ENCODE measurements at places on chromosomes 4 and X.

DNA sequence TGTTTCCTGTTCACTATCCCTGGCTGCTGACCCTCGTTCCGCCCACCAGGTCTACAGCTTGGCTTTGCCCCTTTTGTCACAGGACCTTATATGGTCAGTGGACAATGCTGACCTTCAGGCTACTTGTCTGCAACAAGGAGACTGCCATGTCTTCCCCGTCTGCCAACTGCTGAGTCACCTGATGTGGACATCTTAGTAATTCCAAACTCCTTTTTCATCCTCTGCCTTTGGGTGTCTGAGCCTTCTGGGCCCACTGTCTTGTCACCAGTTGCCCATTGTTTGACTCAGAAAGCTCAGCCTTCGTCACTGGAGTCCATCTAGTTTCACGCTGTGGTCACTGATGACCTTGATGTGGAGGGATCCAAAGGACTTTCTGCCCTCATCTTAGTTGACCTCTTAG lies 30.2 kb downstream of the GPRIN3 start:
- no peaks in the 10 kb centered on the region for H3K36me3 ChIP-seq
- no peak overlapping the region for H3K4me3 ChIP-seq
- no peaks in the 10 kb centered on the region for H3K27me3 ChIP-seq
- DNase-seq = no peak
- H3K27ac ChIP-seq = no peak overlapping the region

- H3K27me3 ChIP-seq = no peaks in the 10 kb centered on the region
- H3K4me3 ChIP-seq = no peak overlapping the region
- DNase-seq = no peak
- no peaks in the 10 kb centered on the region for H3K4me1 ChIP-seq
These were observed 87.8 kb downstream of the SPRY1 start for GRCh38 chr4:123484291-123484926.

DNA sequence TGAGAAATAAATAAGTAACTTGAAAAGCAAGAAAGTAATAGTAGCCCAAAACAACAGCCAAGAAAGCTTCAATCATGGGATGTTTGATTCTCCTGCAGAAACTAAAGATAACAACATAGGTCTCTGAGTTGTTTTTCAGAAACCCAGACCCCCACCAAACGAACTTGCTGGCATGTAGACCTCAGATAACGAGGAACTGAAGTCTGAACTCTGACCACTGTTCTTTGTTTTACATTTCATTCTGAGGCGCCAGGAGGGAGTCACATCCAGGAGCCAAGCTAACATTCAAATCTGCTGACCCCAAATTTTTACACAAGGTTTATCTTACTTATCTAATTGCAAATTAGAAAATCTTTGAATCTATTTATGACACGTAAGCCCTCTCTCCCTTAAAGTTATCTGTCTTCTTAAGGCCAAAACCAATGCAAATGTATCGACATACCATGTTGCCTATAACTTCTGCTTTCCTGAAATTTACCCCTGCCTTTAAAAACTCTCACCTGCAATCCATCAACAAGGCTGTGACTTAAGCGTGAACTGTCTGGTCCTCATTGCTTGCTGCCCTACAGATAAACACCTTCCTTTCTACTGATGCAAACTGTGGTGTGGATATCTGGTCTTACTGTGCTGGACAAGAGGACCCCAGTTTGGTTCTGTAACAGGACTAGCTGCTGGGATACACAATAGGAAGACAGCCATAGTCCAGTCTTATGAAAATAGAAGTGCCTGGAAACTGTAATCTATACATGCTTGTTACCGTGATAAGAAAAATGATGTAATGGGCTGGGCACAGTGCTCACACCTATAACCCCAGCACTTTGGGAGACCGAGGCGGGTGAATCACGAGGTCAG lies 37.5 kb upstream of the NEIL3 start:
- H3K36me3 ChIP-seq = no peaks in the 10 kb centered on the region
- no peaks in the 10 kb centered on the region for H3K27me3 ChIP-seq
- H3K4me1 ChIP-seq = no peaks in the 10 kb centered on the region
- no peak for DNase-seq
- no peak overlapping the region for H3K27ac ChIP-seq

- H3K36me3 ChIP-seq = no peaks in the 10 kb centered on the region
- no peak overlapping the region for H3K4me3 ChIP-seq
- no peaks in the 10 kb centered on the region for H3K27me3 ChIP-seq
- no peaks in the 10 kb centered on the region for H3K4me1 ChIP-seq
- no peak overlapping the region for H3K27ac ChIP-seq
These were observed 108.3 kb downstream of the ANXA10 start for GRCh38 chr4:168200685-168201084.

DNA sequence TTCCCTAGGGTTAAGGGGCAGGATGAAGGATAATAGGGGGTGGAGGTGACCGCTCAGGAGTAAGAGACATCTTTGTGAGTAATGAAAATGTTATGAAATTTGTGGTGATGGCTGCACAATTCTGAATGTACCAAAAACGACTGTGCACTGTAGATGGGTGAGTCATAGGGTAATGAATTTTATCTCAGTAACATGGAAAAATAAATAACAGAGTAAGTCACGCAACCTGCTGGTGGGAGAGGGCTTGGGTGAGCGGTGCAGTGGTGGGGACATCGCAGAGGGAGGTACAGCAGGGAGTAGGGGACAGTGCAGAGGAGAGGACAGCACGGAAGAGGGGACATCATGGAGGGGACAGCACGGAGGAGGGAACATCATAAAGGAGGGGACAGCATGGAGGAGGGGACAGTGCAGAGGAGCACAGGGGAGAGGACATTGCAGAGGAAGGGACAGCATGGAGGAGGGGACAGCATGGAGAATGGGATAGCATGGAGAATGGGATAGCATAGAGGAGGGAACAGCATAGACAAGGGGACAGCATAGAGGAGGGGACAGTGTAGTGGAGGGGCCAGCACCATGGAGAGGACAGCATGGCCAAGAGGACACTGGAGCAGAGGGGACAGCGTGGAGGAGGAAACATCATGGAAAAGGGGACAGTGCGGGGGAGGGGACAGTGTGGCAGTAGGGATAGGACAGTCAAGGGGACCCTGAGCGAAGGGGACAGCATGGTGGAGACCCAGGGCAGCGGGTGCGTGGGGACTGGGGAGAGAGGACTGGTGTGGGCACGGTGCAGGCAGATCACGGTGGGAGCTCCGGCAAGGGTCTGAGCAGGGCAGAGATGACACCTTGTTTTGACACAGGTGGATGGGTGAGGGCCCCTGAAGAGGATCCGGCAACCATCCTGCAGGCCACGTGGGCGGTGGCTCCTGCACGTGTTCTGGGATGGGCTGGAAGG lies 68.5 kb upstream of the MXD4 start:
- DNase-seq = no peak
- peaks cover 4% of the 10 kb centered on the region for H3K27me3 ChIP-seq
- H3K27ac ChIP-seq = no peak overlapping the region
- no peak overlapping the region for H3K4me3 ChIP-seq
- H3K36me3 ChIP-seq = no peaks in the 10 kb centered on the region

GRCh38 chr4:133151691-133152329 lies 2.7 kb downstream of the PCDH10 start:
- peak overlapping the region; percentile 44 for H3K4me3 ChIP-seq
- H3K36me3 ChIP-seq = no peaks in the 10 kb centered on the region
- H3K27me3 ChIP-seq = peaks cover 51% of the 10 kb centered on the region
- DNase-seq = no peak
- H3K4me1 ChIP-seq = peaks cover 3% of the 10 kb centered on the region
- H3K27ac ChIP-seq = no peak overlapping the region

- no peak for DNase-seq
- no peaks in the 10 kb centered on the region for H3K27me3 ChIP-seq
- H3K27ac ChIP-seq = no peak overlapping the region
- H3K36me3 ChIP-seq = no peaks in the 10 kb centered on the region
These were observed 19.6 kb upstream of the IL2 start for GRCh38 chr4:122476126-122476525.

All from neuronal stem cell (in vitro differentiated cells).